Stimulated activated CD4-positive, alpha-beta T cell treated with anti-CD3 and anti-CD28 coated beads, TNF-alpha, amount 100 ng/mL, for 24 hours (primary cell): ENCODE measurements at places on chromosomes 2 and 18.

- DNase-seq, result no peak
Observed at GRCh38 chr2:241216211-241216761, 27.8 kb downstream of the ANO7 start.

GRCh38 chr18:45571714-45572113, 43.6 kb upstream of the SLC14A2 start:
- DNase-seq, result no peak

DNA sequence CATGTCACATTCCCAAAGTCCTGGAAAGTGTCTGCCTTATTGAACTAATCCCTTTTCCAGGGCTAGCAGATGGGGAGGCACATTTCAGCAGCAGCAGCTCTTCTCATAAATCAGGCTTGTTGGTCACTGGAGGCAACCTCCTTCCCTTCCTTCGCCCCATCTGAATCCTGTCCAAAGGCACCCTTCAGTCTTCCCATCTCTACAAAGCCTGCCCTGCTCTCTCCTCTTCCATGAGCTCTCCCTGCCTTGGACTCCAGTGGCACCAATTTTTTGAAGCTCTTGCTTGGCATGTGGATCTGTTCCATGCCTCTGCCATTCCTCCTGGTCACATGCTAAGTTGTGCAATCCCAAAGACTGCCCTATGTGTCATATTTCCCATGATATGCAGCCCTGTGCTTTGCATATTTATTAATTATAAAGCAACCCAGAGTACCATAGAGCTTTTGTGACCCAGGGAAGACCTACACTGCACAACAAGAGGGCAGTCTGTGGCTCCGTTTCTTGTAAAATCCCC, 70.3 kb downstream of the ANTXR1 start:
- no peak for DNase-seq

DNA sequence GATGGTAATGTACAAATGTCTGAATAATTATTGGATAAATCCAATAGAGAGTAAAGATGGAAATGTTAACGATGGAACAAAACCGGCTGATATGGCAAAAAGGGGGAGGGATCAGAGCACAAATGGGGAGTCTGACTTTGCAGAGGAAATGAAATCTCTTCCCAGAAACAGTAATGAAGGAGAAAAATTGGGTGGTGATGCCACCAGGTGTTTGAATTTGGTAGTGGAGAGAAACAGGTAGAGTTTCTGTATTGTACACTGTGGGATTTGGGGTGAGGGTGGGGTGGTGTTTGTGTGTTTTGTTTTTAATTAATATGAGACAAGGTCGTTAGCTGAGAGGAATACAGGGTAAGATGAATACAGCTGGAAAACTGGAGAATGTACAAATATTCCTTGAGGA, 20.4 kb upstream of the XDH start:
- DNase-seq, result no peak

GRCh38 chr2:190053426-190053825, 9.1 kb downstream of the MSTN start:
- no peak for DNase-seq

DNA sequence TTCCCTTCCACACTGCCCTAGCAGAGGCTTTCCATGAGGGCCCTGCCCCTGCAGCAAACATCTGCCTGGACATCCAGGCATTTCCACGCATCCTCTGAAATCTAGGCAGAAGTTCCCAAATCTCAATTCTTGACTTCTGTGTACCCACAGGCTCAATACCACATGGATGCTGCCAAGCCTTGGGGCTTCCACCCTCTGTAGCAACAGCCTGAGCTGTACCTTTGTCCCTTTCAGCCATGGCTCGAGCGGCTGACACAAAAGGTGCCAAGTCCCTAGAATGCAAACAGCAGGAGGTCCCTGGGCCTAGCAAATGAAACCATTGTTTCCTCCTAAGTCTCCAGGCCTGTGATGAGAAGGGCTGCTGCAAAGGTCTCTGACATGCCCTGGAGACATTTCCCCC, 744.5 kb upstream of the LINC00305 start:
- no peak for DNase-seq

DNA sequence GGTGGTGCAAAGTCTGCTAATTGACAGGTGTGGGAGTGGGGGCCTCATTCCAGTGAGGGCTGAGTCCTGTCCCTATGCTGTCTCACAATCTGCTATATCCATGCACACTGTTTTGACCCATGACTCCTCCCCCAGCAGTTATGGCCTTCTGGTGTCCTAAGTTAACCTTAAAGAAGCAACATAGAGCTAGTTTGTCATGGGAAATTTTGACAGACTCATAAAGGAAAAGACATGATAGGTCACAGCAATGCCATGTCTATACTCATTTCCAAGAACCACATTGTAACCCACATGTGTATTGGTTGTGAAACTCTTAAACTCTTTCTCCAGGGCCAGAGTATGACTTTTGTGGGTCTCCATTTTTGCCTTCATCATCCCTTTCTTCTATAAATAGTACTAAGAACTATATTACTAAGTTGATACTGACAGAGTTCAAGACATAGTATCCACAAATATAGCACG, 78.2 kb upstream of the SLC1A4 start:
- DNase-seq, result no peak

GRCh38 chr2:60221098-60221497, 332.4 kb downstream of the BCL11A start:
- no peak for DNase-seq

DNA sequence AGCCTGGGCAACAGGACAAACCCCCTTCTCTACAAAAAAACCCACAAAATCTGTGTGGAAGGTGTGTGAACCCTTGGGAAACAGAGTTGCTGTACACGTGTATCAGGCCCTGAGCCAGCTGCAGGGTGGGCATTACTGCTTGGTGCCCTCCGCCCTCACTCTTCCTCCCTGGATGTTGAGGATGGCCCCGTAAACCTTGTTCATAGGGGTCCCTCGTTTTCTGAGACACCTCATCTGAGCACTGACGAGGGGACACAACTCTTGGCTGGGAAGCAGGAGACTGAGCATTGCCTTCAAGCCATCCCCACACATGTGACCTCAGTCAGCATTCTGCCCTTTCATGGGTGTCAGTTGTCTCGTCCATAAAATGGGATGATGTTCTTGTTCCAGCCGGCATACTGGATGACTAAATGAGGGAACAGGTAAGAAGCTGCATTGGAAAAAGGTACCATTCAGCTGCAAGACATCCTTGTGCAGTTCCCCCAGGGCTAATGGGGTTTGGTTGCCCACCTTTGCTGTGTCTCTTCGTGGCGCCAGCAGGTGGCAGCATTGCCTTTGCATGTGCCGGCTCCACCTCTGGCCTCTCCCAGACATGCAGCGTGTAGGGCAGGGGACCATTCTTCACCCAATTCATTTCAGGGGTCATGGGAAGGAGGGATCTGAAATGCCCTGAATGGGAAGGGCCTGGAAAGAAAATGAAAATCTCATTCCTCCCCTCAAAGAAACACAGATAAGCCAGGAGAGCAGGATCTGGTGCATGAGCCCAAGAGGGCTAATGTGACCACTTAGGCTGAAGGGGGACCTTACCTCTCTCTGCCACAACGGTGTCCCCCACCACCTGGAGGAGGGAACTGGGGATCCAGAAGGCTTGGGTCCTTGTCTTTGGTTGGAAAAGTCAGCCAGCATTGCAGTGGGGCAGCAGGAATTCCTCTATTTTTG, 36.4 kb upstream of the HAAO start:
- DNase-seq, result peak; percentile 61

GRCh38 chr2:63446658-63447057, 141.6 kb downstream of the WDPCP start:
- no peak for DNase-seq

- DNase-seq, result no peak
Observed at GRCh38 chr18:29056800-29057199, 879.9 kb upstream of the CDH2 start.

DNA sequence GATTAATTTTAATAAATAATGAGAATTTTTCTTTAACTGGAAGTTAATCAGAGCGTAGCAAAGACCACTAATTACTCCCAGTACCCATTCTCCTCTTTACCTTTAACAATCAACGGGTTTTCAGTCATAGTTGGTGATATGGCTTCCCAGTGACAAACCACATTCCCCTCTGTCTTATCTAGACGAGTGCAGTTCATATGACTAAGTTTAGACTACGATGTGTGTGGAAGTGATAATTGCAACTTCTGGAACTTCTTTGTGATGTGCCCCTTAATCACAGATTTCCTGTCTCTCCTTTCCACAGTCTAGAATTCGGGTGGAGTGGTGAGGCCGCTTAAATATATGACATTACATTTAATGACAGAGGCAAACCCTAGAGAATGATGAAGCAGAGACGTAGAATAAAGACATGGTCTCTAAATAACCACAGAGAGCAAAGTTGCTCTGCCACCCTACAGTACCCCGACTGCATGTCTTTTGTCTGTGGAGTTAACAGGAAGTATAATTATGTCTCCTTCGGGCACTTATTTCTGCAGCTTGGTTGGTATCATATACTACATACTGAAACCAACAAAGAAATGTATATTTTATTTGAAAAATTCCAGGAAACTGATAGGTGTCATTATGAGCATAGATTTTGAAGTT, 693.3 kb upstream of the CDH7 start:
- no peak for DNase-seq

DNA sequence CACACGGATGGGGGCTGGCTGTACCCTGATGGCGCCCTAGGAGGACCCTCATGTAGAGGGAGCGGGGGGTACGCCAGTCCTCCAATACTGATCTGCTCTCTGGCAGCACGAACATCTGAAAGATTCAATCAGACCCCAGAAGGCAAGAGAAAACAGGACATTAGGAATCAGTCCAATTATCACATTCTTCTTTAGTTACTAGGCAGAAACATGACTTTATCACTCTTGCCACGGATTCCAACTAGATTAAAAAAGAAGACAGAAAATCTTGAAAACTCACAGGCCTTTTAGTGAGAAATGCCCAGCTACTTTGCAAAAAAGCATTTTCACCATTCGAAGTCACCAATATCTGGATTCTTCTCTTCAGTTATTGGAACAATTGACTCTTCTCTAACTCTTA, 68.4 kb downstream of the ID2 start:
- no peak for DNase-seq

- no peak for DNase-seq
Observed at GRCh38 chr2:218607436-218608115, at the start of gene PLCD4. TSS of gene PLCD4 (plus strand) at chr2:218607899. CDS start at chr2:218615740, 7,841 bp downstream.

- DNase-seq, result no peak
Observed at GRCh38 chr2:237299906-237300305, 114.1 kb downstream of the COL6A3 start.

DNA sequence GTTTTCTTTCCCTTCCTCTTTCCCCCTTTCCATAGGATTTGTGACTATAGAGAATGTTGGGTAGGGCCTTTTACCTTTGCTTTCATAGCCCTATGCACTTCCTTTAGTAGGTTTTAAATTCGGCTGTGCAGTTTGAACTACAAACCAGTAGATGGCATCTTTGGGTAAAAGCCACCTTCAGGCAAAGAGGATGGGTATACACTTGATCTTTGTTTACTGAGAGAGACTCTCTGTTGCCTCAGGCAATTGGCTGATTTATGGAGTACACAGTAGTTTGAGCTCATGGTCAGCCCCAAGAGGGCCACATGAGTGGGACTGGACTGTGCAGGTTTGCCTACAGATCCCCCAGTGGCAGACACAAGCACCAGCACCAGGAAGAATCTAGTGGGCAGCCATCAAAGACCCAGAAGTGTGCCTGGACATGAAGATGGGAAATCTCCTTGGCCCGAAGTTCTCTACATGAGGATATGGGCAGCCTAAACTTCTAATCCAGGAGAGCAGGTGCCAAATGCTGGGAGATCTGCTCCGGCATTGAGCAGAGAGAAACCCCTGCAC, 1304.3 kb upstream of the DDX18 start:
- no peak for DNase-seq

- DNase-seq, result no peak
Observed at GRCh38 chr2:206971805-206972204, 32.5 kb downstream of the CPO start.

DNA sequence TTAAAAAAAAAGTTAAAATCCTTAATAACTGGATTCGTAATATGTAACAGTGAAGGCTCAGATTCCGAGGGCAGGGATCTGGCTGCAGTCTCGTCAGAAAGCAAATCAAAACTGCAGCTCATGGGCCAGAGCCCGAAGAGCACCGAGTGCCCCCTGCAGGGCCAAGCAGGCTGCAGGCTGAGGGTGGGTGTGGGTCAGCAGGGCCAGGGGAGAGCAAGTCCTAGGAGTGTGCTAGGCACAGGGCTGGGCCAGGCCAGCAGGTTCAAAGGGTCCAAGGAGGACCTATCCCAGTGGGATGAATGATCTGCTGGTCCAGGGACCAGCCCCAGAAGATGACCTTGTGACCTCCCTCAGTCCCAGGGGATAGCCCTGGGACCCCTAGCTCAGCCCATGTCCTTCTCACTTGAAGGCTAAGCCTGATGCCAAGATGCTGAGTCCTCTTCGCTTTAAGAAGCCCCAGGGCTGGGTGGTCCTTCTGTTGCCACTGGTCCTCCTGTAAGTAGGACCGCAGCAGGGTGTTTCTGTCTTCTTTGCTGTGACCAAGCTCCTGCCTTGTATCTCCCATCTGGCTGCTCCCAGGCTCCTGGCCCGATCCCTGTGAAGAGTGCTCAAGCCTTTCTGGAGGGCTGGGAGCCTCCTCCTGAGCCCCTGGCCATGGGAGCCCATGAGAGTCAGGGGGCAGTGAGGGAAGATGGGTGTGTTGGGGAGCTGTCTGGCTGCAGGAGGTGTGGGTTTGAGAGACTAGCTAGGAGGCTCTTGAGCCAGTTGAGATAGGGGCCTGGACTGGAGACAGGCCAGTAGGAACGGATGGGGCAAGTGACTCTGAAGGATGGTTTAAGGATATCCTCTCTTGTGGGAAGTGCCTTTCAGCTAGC, 150.7 kb downstream of the DYSF start:
- DNase-seq, result no peak

GRCh38 chr18:54777989-54778388, 50.3 kb upstream of the RAB27B start:
- no peak for DNase-seq

- peak; percentile 9 for DNase-seq
Observed at GRCh38 chr2:105969552-105969951, 224.5 kb downstream of the UXS1 start.

DNA sequence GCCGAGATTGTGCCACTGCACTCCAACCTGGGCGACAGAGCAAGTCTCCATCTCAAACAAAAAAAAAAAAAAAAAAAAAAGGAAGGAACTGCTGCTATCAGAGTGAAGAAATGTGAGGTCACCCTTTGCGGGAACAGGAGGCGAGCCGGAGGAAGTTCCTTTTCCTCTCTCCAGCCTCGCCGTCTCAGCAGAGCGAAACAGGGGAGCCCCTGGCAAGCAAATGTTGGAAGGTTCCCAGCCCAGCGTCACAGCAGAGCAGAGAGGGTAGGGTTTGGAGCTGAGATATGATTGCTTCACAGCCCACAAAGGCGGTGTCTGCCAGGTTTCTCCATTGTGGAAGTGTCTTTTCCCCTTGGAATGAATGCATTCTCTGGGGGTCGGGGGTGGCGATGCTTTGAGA, 28.5 kb downstream of the SLC20A1 start:
- DNase-seq, result no peak

GRCh38 chr2:750628-751027, 73.4 kb upstream of the TMEM18 start:
- DNase-seq, result no peak

- no peak for DNase-seq
Observed at GRCh38 chr2:114068438-114068837, 178.5 kb downstream of the ACTR3 start.

DNA sequence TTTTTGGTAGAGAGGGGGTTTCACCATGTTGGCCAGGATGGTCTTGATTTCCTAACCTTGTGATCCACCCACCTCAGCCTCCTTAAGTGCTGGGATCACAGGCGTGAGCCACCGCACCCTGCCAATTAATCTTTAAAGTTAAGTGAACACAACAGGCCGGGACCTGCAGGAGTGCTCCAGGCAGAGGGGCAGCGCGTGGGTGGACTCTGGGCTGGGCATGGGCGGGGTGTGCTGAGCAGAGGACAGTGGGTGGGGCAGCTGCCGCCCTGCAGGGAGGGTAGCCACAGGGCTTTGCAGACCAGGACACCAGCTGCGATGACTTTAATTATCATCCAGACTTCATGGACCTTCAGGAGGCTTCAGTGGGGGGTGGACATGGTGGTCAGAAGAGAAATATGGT, 8.8 kb upstream of the GPR148 start:
- no peak for DNase-seq
